ENCODE measurements at places on chromosomes 7 and 10.
A peak's percentile ranks its signal among the peaks of the same experiment; 100 is the strongest.

GRCh38 chr10:77030974-77031373 is 606.6 kb downstream of the KCNMA1 start:
- DNase-seq = no peak

DNA sequence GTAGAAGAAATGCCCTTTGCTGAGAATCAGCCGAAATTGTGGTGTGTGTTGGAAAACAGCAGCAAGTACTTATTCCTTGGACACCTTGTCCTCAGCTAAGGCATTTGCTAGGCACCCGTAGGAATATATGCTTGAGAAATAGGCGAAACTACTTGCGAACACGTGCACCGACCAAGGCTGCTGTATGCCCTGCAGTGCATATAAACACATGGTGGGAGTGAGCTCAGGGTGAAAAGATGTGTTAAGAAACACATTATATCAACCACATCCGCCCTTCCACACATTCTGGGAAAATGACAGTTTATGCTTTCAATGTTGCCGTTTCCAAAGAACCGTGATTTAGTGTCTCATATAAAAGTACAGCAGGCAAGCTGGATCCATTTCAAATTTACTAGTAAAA is 199.2 kb downstream of the JCAD start:
- DNase-seq = no peak

GRCh38 chr7:127900732-127901685 is 130.2 kb downstream of the LRRC4 start:
- DNase-seq = peak; percentile 60

- DNase-seq = no peak
Observed at GRCh38 chr7:116802144-116802745, 60.1 kb upstream of the CAPZA2 start.

DNA sequence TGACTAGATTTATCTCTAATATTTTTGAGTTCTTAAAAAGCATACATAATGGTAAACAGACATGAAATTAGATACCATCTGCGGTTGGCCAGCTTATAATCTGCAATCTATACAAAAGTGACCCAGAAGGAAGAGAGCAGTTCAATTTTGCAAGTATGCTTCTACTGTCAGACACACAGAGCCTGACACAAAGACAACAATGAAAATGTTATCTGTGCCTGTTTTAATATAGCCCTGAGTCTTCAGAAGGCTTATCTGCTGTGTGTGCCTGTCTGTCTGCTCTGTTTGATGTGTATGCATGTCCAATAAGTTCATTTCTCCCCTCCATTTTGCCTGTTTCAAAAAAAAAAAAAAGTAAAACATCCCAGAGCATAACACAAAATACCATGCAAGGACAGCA is 73.3 kb upstream of the FHIP2A start:
- DNase-seq = no peak

GRCh38 chr7:46450425-46450824 is 529.4 kb upstream of the IGFBP3 start:
- DNase-seq = no peak

- DNase-seq = no peak
Observed at GRCh38 chr10:59852670-59853069, 53.7 kb downstream of the CCDC6 start.

GRCh38 chr7:74584160-74584954 is 73.2 kb upstream of the GTF2I start:
- DNase-seq = no peak

Data from GM12878 (cell line).